Anterior cingulate cortex (tissue), 58 donors: ENCODE measurements at places on chromosomes 7 and 10.

GRCh38 chr7:83301416-83301815 lies 138.7 kb upstream of the PCLO start:
- no peak for DNase-seq

GRCh38 chr10:69307434-69307833 lies 29.1 kb downstream of the HK1 start:
- no peak for DNase-seq

GRCh38 chr10:114308531-114309363 lies 69.7 kb downstream of the VWA2 start:
- DNase-seq = no peak

DNA sequence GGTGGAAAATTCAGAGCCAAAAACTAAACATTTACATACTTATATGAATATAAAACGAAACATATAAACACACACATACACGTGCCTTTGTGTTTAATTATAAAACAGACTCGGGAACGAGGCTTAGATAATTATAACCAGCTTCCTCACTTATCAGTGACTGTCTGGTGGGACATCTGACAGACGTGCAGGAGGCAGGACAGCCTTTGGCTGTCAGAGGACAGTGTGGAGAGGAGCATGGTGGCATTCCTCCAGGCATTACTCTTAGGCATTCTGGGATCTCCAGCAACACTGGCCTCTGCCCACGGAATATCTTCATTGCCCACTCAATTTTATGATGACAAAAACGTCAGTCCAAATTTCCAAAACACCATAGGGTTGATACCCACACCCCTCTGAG lies 262.2 kb upstream of the NFE2L3 start:
- no peak for DNase-seq

- DNase-seq = no peak
Measured at GRCh38 chr10:124708246-124708779, 35.9 kb downstream of the FAM53B start.

DNA sequence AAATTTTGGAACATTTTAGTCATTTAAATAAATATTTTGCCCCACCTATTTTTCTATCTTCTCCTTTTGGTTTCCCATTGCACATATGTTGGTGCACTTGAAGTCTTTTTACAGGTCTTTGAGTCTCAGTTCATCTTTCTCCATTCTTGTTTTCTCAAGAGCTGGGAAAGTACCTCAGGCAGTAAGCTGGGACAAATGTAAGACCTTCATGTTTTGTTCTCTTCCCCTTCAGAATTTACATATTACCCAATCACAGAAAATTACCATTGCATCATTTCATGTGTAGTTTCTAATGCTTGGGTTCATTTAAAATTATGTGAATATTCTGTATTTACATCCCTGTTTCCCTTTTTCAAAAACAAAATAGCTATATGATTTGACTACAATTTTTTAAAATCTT lies 1150.0 kb upstream of the POT1 start:
- DNase-seq = no peak

DNA sequence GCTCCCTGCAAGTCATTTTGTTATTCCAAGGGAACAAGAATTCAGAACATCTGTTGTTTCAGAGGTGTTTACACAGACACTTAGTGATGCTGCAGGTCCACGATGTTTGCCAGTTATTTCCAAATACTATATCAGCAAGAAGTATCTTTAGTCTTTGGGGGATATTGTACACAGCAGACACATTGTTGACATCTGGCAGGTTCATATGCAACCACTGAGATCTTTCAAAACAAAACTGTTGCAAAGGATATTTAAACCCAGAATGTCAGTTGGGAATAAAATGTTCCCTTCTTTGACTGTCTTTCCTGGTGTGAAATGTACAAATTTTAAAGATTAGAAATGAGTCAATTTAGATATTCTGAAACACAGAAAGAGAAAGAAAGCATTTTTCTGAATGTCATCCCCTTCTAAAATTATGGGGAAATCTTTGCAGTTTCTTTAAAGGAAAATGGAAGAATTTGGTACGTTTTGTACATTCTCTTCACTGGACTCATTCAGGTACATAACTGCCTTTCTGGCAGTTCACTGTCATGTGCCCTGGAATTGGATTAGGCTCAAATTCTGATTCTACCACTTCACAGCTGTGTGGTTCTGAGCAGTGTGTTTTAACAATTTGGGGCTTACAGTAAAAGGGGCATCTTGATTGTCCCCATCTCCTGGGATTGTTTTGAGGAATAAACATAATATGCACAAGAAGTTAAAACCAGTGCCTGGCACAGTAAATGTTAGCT lies 40.3 kb upstream of the CELF2 start:
- no peak for DNase-seq

DNA sequence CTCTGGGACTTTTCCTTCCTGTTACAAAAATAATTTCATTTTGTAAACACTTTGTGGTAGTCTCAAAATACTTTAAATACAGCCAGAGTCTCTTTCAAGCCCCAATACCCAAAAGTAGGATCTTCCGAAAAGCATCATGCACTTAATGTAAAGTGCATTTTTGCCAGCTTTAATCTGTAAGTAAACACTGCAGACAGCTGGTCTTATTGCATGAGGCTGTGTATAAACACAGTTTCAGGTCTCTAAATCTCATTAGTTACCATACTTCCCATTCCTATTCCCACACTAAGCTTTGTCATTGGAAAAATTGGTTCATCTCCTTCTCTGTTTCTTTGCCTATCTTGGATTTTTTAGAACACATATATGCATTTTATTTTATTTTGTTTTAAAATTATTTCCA lies 87.6 kb upstream of the GNAI1 start:
- DNase-seq = no peak
